ENCODE measurements at places on chromosomes 5 and 9. TPM values are rescaled to one million over a fixed set of nuclear protein-coding genes. Genes with fewer than 3 reads are reported as not detected.

DNA sequence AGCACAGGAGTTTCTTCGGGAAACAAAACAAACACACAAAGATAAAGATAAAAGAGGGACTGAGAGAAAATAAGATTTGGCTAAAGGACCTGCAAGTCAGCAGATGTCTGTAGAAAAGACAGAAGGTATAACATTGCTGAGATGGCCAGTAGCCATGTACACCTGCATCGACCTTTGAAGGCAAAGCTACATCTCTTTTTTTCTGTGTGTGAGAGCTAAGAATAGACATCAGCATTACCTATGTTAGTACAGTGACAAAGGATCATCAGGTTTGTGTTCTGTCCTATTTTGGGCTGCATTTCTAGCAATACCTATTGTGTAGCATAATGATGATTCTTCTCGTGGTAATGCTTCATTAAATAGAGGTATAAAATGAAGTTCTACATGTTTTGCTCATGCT is 64.9 kb downstream of the KDM4C start:
- no peak for DNase-seq

GRCh38 chr5:140162781-140163180 is 12.2 kb upstream of the CYSTM1 start:
- no peak for DNase-seq

The MRPL50 gene
- polyA plus RNA-seq, result 23.1 TPM

DNA sequence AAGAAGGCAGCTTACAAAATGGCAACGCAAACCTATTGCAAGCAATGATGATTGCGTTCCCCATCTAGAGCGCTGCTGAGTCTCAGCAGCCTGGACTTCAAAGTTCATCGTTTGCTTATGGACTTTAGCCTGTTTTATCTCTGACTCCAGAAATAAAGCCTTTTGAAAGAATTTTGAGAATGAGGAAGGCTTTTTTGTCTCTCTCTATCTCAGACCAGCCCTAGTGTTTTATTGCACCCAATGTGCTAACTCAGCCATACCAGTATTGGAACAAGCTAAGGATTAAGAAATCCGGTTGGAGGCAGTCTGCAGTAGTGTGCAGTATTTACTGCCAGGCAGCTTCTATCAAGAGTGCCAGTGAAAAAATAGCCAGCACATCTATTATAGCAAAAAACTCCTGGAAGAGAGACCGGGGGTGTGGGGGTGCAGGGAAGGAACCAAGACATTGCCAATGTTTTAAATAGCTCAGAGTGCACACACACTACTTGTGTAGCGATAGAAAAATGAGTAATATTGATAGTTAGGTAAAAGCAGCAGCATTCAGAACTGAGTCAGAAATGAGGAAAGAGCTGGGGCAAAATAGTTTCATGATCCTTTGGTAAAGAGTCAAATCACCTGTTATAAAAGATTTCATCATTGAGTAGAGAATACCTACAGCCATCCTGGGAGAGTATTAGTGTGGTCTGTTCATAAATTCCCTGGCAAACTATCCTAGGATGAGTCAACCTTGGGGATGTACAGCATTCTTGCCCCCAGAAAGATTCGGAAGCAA is 219.0 kb downstream of the ZNF608 start:
- peak; percentile 74 for DNase-seq

DNA sequence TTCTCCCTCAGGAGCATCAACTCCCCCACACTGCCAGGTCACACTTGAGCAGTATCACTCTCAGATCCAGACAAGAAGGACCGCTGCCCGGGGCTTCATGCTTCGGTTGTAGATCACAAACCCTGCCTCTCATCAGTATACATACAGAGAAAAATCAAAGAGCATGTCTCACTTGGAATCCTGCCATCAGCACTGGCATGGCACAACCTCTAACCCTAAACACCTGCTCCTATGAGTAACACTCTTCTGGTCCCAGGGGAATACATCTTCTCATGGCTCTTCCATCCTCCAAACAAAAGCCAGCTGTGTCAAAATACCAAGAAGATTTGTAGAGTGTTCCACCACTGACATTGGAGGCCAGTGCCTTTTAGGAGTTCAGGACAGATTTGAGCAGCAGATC is 84.8 kb upstream of the MIER3 start:
- no peak for DNase-seq

The CDC25C gene
- polyA plus RNA-seq, result 1.6 TPM

GRCh38 chr9:87198716-87199115 is 251.4 kb upstream of the GAS1 start:
- DNase-seq, result no peak

DNA sequence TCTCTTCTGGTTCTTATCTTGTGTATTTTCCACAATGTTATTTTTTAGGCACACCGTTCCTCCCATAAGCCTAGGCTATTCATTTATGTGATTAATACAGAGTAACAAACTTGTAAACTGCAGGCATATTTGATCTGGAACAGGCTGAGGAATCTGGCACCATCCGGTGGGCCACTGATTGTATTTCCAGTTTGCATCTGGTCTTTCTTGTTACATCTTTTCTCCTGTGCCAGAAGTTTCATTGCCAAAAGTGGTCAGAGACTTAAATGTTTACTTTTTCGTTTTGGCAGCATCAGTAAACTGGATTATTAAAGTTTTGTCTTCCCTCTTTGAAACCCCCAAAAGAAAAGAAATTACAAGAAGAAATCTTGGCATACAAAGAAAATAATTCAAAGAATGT is 17.9 kb upstream of the ZCCHC7 start:
- no peak for DNase-seq

DNA sequence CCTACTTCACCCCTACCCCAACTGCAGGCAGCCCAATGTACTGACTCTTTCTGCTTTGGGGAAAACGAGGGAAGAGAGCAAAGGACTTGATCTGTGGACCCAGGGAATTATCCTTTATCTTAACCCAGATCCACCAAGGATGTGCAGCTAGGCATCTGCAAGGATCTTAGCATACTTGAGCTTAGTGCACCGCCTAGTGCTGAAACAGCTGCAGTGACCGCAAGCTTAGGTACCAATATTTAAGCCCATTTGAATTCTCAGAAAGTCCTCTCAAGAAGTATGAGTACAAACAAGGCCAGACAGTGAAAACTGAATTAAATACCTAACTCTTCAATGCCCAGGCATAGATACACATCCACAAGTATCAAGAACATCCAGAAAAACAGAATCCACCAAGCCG is 576.7 kb upstream of the ADAMTS16 start:
- peak; percentile 16 for DNase-seq

GRCh38 chr9:8400378-8400777 is 600.8 kb upstream of the DMAC1 start:
- DNase-seq, result no peak

GRCh38 chr9:113238202-113238858 is 17.0 kb downstream of the SLC31A1 start:
- DNase-seq, result no peak

DNA sequence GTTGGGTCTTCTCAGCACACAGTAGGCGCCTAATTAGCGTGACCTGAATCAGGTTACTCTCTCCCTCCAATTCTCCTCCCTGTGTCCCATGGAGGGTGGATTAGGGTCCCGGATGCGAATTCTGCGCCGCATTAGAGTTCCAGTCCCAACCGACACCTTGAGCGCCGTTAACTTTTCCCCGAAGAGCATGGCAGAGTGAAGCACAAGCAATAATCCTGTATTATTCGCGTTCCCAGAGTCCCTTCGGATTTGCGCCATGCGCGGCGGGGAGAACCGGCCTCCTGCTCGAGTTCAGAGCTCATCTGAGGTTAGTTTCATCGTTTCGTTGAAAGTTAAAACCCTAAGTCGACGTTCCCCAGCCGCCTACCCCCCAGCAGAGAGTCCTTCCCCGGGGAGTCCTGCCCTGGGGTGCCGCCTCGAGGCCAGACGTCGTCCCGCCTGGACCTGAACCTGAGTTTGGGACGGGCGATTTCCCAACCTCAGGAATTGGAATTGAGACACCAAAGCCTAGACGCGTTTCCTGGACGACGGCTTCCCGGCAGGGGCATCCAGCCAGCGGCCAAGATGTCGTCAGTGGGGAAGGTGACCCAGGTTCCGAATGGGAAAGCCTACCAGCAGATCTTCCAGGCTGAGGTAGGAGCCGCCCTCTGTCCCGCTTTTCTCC is at the start of gene CCDC180:
Gene CCDC180 (plus strand): TSS at position 160 of the 664 bp plus-strand sequence. CDS start 405 bp downstream, at position 565.
- DNase-seq, result no peak

The SNCB gene
- not detected for polyA plus RNA-seq
